Uterus (tissue), 4 donors: ENCODE measurements at places on chromosomes 4 and X. TPM values are rescaled to one million over a fixed set of nuclear protein-coding genes. Genes with fewer than 3 reads are reported as not detected.

- DNase-seq: no peak
Measured at GRCh38 chrX:11190745-11191510, 79.8 kb downstream of the HCCS start.

DNA sequence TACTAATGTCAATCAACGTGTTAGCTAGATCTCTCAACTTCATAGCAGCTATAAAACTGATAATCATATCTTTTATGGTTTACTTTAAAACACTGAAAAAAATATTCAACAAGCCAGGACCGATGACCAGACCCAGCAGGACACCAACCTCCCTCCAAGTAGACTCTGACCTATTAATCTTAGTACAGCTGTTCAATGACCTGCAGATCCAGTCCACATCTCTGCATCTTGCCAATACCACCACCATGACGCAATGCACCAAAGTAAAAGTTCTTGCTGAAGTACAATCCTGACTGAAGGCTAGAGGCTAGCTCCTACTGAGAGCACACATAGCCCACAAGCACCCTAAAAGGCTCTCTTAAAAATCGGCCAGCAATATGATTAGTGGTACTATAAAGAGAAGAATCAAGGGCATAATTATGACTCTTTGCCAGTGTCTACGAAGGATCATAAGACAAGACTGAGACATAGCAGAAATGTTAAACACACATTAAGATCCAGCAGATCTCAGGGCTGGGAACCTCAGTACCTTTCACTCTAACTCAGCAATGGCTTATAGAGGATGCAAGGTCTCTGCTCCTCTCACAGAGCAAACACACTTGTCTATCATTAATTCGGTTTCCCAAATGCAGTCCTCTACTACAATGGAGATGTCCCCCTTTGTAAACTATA is 7.6 kb downstream of the MED14 start:
- DNase-seq: no peak

- no peak for DNase-seq
Measured at GRCh38 chr4:39754309-39754708, 56.4 kb downstream of the UBE2K start.

- no peak for DNase-seq
Measured at GRCh38 chr4:89056292-89056952, 563 bp downstream of the FAM13A start.

SMIM43 gene
- total RNA-seq: 0.41 TPM

- no peak for DNase-seq
Measured at GRCh38 chrX:111363741-111364140, 48.3 kb downstream of the DCX start.

RGN gene
- total RNA-seq: 0.77 TPM

GRCh38 chrX:11261260-11261659 is 32.0 kb upstream of the AMELX start:
- no peak for DNase-seq

ARFIP1 gene
- 19.5 TPM for total RNA-seq
